ENCODE measurements at places on chromosomes 12 and 14.

- H3K4me1 ChIP-seq: peaks cover 7% of the 10 kb centered on the region
- H3K4me3 ChIP-seq: no peak overlapping the region
- H3K36me3 ChIP-seq: peaks cover 7% of the 10 kb centered on the region
- H3K27ac ChIP-seq: peak overlapping the region; percentile 58
Observed at GRCh38 chr12:6987956-6988553, 17.3 kb downstream of the EMG1 start.

DNA sequence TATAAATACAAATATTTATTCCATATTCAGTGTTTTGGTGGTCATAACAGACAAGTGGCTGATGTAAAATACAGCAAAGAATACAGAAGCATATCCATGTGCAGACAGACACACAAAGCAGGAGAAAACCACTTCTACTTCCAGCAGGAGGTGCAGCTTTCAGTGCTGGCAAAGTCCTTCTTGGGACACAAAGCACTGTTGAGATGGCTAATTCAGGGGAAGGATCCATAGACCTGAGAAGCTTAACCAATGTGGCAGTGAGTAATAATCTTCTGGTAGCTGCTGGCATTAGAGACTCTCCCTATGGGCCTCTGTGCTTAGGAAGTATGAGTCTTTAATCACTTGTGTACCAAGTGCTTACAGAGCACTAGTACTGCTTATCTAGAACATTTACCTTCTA, 26.8 kb downstream of the AMN1 start:
- H3K4me1 ChIP-seq: no peaks in the 10 kb centered on the region
- DNase-seq: no peak
- no peak overlapping the region for H3K27ac ChIP-seq
- no peaks in the 10 kb centered on the region for H3K27me3 ChIP-seq

- no peak for DNase-seq
- H3K27me3 ChIP-seq: no peaks in the 10 kb centered on the region
- H3K4me3 ChIP-seq: no peak overlapping the region
- H3K4me1 ChIP-seq: peaks cover 12% of the 10 kb centered on the region
- no peak overlapping the region for H3K27ac ChIP-seq
Observed at GRCh38 chr12:89544022-89544421, 18.2 kb upstream of the POC1B start.

DNA sequence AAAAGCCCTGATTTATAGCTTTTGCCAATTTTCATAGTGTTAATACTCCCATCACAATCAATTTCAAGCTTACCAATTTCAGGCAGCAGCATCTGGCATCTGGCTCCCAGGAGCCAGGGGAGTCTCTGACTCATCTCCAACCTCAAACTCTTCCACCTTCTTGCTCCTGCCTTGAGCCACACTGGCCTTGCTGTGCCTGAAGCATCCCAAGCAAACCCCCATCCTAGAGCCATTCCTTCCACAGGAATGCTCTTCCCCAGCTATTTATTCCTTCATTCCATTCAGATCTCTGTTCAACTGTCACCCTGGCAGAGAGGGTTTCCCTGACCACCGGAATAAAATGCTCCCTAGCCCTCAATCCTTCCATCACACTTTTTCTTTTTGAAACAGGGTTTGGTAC, 13.9 kb upstream of the PPP1CC start:
- DNase-seq: no peak
- no peaks in the 10 kb centered on the region for H3K27me3 ChIP-seq
- H3K27ac ChIP-seq: no peak overlapping the region
- no peaks in the 10 kb centered on the region for H3K4me1 ChIP-seq
- H3K4me3 ChIP-seq: no peak overlapping the region
- H3K36me3 ChIP-seq: no peaks in the 10 kb centered on the region

DNA sequence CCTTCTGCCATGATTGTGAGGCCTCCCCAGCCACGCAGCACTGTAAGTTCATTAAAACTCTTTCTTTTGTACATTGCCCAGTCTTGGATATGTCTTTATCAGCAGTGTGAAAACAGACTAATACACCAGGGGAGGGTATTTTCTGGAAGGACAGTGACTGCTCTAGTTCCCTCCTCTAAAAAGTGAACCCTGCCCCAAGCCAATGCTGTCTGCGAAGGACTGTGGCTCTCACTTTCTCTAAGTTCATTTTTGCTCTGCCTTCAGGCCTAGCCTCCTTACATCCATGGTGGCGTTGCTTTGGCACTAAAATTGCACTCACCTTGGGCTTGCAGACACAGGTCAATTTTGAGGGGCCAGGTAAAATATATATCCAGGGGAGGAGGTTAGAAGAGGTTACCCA, 323.0 kb downstream of the VRK1 start:
- no peak for DNase-seq
- no peak overlapping the region for H3K27ac ChIP-seq
- H3K36me3 ChIP-seq: no peaks in the 10 kb centered on the region
- no peaks in the 10 kb centered on the region for H3K27me3 ChIP-seq

- H3K4me3 ChIP-seq: no peak overlapping the region
- no peak for DNase-seq
- no peaks in the 10 kb centered on the region for H3K36me3 ChIP-seq
- no peaks in the 10 kb centered on the region for H3K4me1 ChIP-seq
- H3K27me3 ChIP-seq: no peaks in the 10 kb centered on the region
Observed at GRCh38 chr12:81610955-81611889, 147.9 kb downstream of the PPFIA2 start.

GRCh38 chr14:21093769-21094681, 4.4 kb downstream of the ZNF219 start:
- no peaks in the 10 kb centered on the region for H3K27me3 ChIP-seq
- no peak for DNase-seq
- peaks cover 29% of the 10 kb centered on the region for H3K36me3 ChIP-seq
- H3K4me3 ChIP-seq: no peak overlapping the region
- H3K27ac ChIP-seq: no peak overlapping the region
- H3K4me1 ChIP-seq: peaks cover 9% of the 10 kb centered on the region

DNA sequence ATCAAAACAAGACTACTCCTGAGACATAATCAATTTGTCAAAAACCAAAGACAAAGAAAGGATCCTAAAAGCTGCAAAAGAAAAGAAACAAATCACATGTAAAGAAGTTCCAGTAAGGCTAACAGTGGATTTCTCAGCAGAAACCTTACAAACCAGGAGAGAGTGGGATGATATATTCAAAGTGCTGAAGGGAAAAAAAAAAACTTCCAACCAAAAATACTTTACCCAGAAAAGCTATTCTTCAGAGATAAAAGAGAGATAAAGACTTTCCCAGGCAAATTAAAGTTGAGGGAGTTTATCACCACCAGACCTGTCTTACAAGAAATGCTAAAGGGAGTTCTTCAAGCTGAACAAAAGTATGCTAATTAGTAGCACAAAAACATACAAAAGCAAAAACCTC, 91.9 kb upstream of the PPP2R5C start:
- H3K36me3 ChIP-seq: no peaks in the 10 kb centered on the region
- H3K4me3 ChIP-seq: no peak overlapping the region
- no peak overlapping the region for H3K27ac ChIP-seq
- H3K4me1 ChIP-seq: no peaks in the 10 kb centered on the region
- no peaks in the 10 kb centered on the region for H3K27me3 ChIP-seq

- H3K4me1 ChIP-seq: no peaks in the 10 kb centered on the region
- no peaks in the 10 kb centered on the region for H3K27me3 ChIP-seq
- peak; percentile 33 for DNase-seq
Observed at GRCh38 chr12:27711317-27711682, 668 bp downstream of the MRPS35 start.

DNA sequence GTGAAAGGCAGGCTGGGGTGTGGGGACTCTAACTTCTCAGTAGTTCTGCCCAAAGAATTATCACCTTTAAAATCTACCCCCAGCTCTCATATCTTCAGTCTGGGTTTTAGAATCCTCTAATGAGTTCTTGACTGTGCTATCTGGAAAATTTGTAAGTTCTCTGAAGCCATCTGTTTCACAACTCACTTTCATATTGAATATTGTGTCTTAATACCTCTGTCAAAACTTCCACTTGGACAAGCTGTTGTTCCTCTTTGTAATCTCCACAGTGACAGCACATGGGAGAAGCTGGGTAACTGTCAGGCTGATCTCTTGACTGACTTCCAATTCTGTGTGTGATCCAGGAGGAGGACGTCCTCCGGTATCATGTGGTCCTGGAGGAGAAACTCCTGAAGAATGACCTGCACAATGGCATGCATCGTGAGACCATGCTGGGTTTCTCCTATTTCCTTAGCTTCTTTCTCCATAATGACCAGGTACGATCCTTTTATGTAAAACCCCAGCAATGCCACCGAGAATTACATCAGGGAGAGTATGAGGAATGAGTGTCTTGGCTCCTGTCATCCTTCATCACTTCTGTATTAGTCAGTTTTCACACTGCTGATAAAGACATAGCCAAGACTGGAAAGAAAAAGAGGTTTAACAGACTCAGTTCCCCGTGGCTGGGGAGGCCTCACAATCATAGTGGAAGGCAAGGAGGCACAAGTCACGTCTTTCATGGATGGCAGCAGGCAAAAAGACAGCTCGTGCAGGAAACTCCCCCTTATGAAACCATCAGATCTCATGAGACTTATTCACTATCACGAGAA, 111.9 kb downstream of the STAB2 start:
- H3K27ac ChIP-seq: no peak overlapping the region
- H3K4me3 ChIP-seq: no peak overlapping the region
- H3K36me3 ChIP-seq: no peaks in the 10 kb centered on the region

DNA sequence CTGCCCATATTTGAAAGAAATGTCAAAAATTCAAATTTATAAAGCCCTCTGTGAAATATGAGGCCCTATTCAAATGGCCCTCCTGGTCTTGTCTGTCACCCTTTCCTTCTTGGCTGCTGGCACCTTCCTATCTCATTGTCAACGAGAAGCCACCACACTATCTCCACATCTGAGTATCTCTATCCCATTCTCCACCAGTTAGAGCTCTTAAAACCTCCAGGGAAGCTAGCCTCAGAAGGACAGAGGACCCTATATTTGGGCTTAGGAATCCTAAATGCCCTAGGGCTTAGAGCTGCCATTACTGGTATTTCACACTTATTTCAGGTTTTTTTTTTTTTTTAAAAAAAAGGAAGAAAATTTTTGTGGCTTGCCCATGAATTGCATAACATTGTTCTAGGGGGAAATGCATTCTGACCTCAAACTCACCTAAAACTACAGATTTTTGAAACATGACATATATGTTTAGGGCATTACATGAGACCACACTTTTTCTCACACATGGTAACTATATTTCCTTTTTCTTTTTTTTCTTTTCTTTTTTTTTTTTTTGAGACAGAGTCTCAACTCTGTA, 25.0 kb downstream of the SLC25A21 start:
- no peak overlapping the region for H3K4me3 ChIP-seq
- H3K27ac ChIP-seq: no peak overlapping the region
- no peaks in the 10 kb centered on the region for H3K27me3 ChIP-seq
- H3K36me3 ChIP-seq: no peaks in the 10 kb centered on the region
- no peak for DNase-seq

- peaks cover 23% of the 10 kb centered on the region for H3K4me1 ChIP-seq
- peak; percentile 67 for DNase-seq
- no peaks in the 10 kb centered on the region for H3K27me3 ChIP-seq
Observed at GRCh38 chr12:121580959-121581685, at the start of gene KDM2B. Gene KDM2B, minus strand, starts transcription at chr12:121581023. Its CDS starts 112 bp downstream, at chr12:121580911.

DNA sequence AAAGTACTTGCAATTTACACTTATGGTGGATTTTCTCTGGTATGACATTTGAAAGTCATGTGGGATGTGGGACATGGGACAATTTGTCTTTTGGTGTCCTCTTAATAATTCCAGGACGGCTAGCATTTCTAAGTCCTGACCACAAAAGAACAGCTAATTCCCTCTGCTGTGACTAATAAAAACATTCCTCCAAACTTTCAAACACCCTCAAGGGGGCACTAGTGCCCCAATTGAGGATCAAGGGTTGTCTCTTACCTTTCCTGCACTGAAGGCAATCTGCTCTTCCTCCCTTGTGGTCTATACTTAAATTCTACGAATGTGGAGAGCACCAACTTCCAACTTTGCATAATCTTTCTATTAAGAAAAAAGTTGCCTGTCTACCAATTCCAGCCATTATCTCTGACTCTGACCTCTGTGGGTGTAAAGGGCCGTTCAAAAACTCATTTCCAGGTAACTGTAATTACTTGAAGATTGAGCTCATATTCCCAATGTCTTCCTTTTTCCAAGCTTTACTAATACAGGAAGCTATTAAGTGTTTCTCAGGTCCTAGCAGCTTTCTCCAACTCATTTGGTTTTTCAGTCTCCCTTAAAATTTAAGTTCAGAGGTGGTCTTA, 210.2 kb downstream of the PTPRO start:
- peak; percentile 27 for DNase-seq
- no peak overlapping the region for H3K27ac ChIP-seq
- no peaks in the 10 kb centered on the region for H3K36me3 ChIP-seq
- H3K4me1 ChIP-seq: no peaks in the 10 kb centered on the region
- no peak overlapping the region for H3K4me3 ChIP-seq

DNA sequence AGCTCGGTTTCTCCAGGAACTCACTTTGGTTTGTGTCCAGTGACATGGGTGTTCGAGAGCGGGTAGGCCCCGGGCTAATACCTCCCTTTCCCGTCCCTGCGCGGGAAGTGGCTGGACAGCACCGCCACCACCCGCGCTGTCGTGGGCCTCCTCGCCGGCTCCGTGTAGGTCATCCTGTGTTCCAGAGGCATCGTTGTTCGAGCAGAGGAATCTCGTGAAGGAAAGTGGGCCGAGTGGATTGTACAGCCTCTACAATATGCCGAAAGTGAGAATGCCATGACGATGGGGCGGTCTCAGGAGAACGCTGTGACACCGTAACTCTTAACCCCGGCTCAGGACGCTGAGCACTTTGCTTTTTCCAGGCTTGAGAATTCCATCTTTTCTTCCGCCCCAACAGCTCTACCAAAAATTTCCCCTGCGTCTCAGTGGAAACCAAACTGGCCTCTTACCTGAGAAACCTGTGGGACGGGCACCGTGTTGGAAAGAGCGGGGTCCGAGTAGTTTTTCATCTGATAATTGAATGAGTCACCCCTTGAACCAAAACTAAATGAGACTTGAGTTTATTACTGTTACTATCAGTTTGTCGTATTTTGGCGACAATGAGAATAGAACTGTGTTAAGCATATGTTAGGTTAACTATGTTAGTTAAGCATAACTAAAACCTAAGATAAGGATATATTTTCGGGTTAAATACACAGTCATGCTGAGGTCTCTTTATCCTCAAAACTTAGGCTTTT, 510 bp downstream of the EIF2S1 start:
- H3K27me3 ChIP-seq: no peaks in the 10 kb centered on the region
- H3K4me3 ChIP-seq: peak overlapping the region; percentile 92
- no peaks in the 10 kb centered on the region for H3K4me1 ChIP-seq
- DNase-seq: no peak
- H3K36me3 ChIP-seq: no peaks in the 10 kb centered on the region

- H3K27ac ChIP-seq: no peak overlapping the region
- DNase-seq: no peak
- no peaks in the 10 kb centered on the region for H3K4me1 ChIP-seq
- no peaks in the 10 kb centered on the region for H3K36me3 ChIP-seq
Observed at GRCh38 chr12:98799146-98799810, 154.2 kb downstream of the APAF1 start.

GRCh38 chr14:22497671-22498093, 91.3 kb downstream of the DAD1 start:
- no peak overlapping the region for H3K27ac ChIP-seq
- H3K27me3 ChIP-seq: no peaks in the 10 kb centered on the region

- peaks cover 9% of the 10 kb centered on the region for H3K4me1 ChIP-seq
- H3K27ac ChIP-seq: no peak overlapping the region
- no peak overlapping the region for H3K4me3 ChIP-seq
- no peaks in the 10 kb centered on the region for H3K27me3 ChIP-seq
- H3K36me3 ChIP-seq: no peaks in the 10 kb centered on the region
Observed at GRCh38 chr12:106048016-106048415, 90.7 kb downstream of the NUAK1 start.

GRCh38 chr12:2395354-2395977, 342.7 kb downstream of the CACNA1C start:
- no peaks in the 10 kb centered on the region for H3K4me1 ChIP-seq
- H3K36me3 ChIP-seq: no peaks in the 10 kb centered on the region
- H3K4me3 ChIP-seq: no peak overlapping the region
- no peak overlapping the region for H3K27ac ChIP-seq
- H3K27me3 ChIP-seq: no peaks in the 10 kb centered on the region

GRCh38 chr14:80780500-80780899, 161.0 kb downstream of the CEP128 start:
- H3K36me3 ChIP-seq: no peaks in the 10 kb centered on the region
- no peaks in the 10 kb centered on the region for H3K4me1 ChIP-seq
- no peak overlapping the region for H3K27ac ChIP-seq
- no peak for DNase-seq

Data from trophoblast cell (in vitro differentiated cells and primary cell).